ENCODE measurements at places on chromosomes 7 and 10.

DNA sequence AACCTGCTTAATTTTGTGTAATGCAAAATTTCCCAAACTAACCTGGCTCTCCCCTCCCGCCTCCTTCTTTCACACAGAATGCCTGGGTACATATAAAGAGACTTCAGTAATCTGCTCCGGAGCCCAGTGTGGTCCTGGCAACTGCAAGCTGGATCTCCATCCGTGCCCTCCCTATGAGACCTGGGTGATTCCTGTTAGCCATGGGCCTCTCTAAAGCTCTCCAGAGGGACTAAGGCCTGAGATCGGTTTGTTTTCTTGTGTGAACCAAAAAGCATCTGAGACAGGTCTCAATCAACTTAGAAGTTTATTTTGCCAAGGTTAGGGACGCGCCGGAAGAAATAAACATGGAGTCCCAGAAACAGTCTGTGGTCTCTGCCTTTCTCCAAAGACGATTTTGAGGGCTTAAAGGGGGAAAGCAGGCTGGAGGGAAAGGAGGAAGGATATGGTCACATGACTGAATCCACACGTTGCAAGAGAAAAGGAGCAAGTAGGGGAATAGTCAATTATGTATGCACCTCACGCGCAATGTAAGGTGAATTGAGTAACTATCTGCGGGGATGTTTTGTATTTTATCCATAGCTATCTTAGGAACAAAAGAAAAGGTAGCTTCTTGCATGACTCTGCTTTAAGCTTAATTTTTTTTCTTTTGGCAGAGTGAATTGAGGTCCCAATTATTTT is 46.2 kb upstream of the CCDC3 start:
- DNase-seq: no peak

GRCh38 chr7:362402-363096 is 72.6 kb downstream of the FOXL3 start:
- no peak for DNase-seq

GRCh38 chr10:44715136-44715535 is 196.0 kb upstream of the TMEM72 start:
- no peak for DNase-seq

GRCh38 chr10:62696798-62697197 is 107.7 kb upstream of the ADO start:
- DNase-seq: no peak

DNA sequence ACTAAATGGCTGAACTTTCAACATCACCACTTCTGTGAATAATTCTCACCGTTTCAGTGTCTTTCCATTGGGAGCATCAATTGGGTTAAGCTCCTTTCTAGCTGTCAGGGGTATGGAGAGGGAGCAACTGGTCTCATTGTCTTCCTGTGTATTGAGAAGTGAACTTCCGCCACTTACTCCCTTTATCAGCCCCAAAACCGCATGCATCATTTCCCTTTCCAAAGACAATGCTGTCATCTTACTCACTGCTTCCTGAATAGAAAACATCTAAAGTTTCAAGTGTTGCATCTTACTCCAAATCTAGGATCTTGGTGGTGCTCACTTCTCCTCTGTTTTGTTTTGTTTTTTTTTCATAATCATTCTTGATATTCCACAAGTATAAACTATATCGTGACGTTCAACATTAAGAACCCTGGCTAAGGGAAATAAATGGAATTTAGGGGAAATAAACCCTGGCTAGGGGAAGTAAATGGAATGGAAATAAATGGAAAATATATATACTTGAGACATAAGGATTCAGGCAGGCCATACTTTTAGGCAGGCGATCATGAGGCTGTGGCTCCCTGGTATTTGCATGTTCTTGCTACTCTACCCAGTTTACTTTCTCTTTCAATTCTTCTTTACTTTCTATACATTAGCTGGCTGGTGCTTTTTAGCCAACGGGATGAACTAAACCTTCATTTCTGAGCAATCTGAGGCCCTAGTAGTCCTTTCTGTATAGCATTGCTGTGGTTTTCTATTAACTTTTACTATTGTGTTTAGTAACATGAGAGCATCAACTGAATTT is 371.9 kb downstream of the BMPER start:
- no peak for DNase-seq

GRCh38 chr7:12422554-12423320 is 19.1 kb upstream of the VWDE start:
- DNase-seq: no peak

- no peak for DNase-seq
Measured at GRCh38 chr7:107045195-107045960, 873 bp downstream of the PRKAR2B start.

GRCh38 chr7:4641667-4642467 is 40.2 kb upstream of the FOXK1 start:
- DNase-seq: peak; percentile 90

DNA sequence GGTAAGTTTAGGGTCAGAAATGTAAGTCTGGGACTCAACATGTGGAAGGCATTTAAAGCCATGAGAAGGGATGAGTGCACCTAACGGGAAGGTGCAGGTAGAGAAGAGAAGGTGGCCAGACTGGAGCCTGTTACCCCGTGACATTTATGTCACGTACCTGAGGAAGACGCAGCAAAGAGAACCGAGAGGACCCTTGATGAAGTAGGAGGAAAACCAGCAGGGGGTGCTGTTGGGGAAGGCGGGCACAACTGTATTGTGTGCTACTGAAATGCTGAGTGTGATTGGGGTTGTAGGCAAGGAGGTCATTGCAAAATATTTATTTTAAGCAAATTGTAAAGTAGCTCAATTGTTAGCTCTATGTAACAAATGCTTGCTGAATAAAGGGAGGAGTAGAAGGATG is 338.2 kb upstream of the PRKCQ start:
- DNase-seq: peak; percentile 19

DNA sequence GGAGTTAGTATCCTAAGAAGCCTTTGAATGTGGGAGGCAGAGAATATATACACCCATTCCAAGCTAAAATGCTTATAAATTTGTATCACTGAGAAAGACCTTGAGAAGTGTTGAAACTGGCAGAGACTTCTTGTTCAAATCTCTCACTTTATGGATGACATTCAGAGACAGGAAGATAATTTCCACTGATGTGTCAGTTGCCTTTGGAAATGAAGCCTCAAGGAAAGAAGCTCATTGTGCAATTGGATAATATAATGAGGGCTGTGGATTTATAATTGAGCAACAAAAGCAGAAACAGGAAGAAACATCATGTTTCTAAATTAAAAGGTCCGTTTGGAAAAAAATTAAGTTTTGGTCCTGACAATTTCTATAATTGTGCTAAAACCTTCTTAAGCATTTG is 789.9 kb upstream of the IGFBP3 start:
- DNase-seq: no peak

DNA sequence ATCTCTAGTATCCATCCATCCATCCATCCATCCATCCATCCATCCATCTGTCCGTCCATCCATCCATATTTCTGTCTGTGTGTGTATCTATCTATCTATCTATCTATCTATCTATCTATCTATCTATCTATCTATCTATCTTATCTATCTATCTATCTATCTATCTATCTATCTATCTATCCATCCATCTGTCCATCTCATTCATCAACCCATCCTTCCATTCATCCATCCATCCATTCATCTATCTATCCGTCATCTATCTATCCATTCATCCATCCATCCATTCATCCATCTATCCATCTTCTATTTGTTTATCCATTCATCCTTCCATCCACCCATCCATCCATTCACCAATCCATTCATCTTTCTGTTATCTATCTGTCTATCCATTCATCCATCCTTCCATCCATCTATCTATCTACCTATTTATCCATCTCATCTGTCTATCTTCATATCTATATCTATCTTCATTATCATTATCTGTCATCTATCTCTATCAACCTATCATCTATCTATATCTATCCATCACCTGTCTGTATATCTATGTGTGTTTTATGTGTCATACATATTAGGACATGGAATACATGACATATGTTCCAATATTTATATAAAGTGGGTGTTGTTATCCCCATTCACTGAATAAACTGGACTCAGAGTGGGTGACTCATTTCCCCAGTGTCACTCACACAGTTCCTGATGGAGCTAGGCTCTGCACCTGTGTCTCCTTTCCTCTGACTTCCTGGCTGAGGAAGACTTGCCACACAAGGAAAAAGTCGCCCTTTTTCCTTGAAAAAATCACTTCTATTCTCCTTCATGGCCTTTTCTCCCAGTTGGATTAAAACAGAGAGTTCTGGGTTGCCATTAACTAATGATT is 200.1 kb downstream of the CCDC3 start:
- no peak for DNase-seq

DNA sequence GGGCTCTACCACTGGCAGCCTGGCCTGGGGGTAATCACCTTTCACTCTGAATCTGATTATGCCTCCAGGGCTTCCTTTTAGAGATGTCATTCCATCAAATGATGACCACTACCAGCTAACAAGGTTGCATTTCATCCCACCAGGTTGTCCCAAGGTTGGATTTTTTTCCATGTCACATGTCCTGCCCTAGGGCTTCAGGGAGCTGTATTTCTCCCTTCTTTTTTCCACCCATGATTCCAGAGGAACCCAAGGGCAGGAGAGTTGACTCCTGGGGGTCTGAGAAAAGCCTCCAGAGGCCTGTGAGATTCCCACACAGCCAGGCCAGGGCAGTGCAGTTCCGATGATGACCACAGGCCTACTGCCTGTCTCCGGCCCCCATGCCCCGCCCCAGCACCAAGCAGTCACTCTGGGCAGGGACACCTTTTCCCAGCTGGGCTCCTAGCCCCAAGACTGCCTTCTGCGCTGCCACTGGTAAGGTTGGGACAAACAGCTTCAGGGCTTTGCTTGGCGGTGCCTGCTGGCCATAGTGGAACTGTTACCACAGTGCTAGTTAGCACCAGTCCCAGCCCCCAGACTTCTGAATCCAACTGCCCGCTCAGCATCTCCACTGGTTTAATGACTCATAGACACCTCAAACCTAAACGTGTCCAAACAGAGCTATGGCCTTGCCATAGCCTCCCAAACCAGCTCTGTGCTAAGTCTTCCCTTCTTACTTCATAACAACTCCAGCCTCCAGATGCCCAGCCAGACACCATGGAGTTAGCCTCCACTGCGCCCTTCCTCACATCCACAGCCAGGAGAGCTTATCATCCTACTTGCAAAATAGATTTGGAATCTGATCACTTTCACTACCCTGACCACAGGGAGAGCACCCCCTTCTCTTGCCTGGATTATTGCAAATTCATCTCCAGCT is 133.7 kb downstream of the ARHGAP22 start:
- DNase-seq: no peak

DNA sequence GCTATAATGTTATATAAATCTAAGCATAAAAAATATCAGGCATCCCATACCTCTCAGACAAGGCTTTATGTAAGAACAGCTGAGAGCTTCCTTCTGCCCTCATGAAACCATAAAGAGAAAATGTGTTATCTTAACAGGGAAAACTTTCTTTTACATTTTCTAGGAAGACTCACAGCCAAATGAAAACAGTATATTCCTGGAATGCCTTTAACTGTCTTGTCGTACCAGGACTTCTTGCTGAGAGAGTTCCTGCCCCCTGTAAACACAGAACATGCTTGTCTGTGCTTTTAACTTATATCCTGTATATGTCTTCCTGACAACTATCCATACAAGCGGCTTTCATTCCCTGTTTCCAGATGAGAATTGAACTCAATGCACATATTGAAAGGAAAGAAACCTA is 64.8 kb upstream of the AHR start:
- no peak for DNase-seq

GRCh38 chr7:85681241-85681640 is 494.4 kb upstream of the SEMA3D start:
- no peak for DNase-seq

GRCh38 chr7:38223306-38223705 is 45.3 kb downstream of the STARD3NL start:
- no peak for DNase-seq

GRCh38 chr7:45061352-45061751 is 27.4 kb downstream of the NACAD start:
- no peak for DNase-seq

- no peak for DNase-seq
Measured at GRCh38 chr10:7756360-7756992, 31.3 kb downstream of the KIN start.

DNA sequence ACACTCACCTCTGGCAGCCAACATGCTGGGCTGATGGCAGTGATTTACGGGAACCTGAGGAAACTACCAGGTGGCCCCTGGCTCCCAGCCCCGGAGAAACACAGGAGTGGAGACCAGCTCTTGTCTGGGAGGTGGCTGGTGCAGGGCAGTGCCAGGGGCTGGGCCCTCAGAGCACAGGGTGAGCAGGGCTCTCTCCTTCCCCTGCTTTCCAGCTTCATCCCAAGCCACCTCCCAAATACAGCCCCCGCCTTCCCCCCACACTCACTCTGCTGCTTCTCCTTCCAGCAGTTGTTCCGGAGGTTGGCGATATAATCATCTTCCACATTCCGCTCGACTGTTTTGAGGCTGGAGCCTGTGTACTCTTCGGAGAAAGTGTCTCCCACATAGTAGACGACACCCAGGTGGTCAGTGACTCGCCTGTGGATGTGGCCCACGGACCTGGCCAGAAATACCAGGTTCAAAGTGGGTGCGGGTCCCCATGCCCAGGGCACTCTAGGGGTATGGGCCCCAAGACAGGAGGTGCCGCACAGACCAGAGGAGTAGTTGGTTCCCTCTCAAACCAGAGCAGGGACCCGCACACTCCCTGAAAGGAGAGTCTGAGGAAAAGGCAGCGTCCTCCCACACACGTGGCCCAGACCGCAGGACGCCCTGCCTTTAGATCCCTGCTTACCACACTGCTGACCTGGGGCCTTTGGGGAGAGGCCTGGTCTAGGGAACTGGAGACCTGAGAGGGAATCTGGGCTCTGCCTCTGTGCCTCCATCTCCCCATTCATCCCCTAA is 18.3 kb downstream of the DNAJB12 start:
- DNase-seq: no peak

GRCh38 chr10:60003651-60004523 is 97.5 kb upstream of the CCDC6 start:
- DNase-seq: no peak

DNA sequence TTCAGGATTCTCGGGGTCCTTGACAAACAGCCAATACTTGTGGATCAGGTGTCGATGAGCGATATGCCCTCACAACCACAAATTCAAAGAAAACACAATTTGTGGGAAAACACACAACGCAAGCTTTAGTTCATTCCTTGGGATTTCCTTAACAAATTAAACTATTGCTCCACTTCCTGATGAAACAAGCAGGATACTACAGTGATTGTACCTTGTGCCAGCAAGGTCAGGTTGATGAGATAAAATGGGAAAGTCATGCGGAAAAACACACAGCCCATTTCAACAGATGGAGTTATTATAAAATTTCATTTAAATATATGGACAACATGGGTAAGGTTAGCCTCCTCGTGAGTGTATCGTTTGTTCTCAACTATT is 8.8 kb upstream of the RHOBTB1 start:
- no peak for DNase-seq

Data from activated T-helper 1 cell treated with anti-CD3 and anti-CD28 coated beads, Interleukin-2, amount 50 U/mL, for 16 hours (primary cell).